Naive thymus-derived CD4-positive, alpha-beta T cell (primary cell): ENCODE measurements at places on chromosomes 7 and 10. TPM values are rescaled to one million over a fixed set of nuclear protein-coding genes. Genes with fewer than 3 reads are reported as not detected.

The CC2D2B gene
- not detected for polyA plus RNA-seq

The UBE3C gene
- 31.1 TPM for polyA plus RNA-seq

The PTPRE gene
- polyA plus RNA-seq: 9.4 TPM

The CLDN4 gene
- 0.16 TPM for polyA plus RNA-seq

The GNGT1 gene
- not detected for polyA plus RNA-seq
